ENCODE measurements at places on chromosomes 16 and 17.

DNA sequence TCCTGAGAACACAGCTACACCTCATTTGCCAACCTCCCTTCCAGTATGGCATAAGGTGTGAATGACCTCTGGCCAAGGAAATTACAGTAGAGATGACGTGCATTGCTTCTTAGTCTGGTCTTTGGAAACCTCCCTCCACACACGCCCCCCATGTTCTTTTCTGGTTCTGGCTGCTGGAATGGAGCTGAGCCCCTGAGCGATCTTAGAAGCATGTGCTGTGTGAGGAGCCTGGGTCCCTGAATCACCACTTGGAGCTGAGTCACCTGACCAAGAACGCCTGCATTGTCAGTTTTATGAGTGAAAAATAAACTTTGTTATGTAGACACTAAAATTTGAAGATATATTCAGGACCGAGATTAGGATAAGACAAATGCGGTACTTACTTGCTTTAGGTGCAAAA lies 51.4 kb downstream of the HS3ST3A1 start:
- no peak for DNase-seq

DNA sequence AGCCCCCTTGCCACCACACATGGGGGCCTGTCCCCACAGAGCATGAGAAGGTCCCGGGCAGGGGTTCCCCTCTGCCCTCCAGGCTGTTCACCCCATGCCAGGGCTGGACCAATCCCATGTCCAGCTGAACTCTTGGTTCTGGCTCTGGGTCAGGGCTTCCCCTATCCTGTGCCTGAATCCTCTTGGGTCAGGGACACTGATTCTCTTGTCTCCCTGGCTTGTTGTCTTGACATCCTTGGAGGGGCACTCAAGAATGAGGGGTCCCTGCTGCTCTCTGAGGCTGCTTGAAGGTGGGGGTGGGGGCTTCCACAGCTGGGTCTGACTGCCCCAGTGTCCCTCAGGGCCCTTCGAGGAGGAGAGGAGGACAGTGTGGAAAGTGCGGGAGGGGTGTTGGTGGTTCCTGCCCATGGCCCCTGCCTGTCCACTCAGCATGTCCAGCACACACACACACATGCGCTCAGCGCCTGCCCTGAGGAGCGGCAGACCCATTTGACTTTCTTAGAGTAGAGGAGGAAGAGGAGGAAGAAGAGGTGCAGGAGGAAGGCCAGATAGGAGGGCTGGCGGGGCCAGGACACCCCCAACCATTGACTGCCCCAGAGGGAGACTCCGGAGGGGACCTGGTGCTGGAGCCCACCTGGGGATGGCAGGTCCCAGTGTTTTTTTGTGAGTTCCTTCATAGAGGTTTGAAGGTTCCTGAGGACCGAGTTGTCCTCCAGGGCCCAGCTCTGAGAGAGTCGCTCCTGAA lies 47.0 kb downstream of the TNFRSF13B start:
- DNase-seq: no peak

- DNase-seq: no peak
Measured at GRCh38 chr16:87390641-87391323, 1.4 kb upstream of the MAP1LC3B start.

DNA sequence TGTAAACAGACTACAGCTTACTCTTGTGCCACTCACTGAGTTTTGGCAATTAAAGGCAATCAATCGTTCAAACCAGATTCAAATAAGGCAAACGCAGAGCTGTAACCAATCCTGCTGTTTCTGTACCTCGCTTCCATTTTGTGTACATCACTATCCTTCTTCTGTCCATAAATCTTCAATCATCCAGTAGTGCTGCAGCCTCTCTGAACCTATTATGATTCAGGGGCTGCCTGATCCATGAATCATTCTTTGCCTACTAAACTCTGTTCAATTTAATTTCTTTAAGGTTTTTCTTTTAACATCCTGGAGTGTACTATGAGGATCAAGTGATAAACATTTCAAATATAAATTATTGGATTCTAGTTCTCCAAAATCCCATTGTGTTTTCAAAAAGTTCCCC lies 93.9 kb downstream of the CEP112 start:
- DNase-seq: no peak

GRCh38 chr16:84054271-84054670 lies 11.7 kb upstream of the SLC38A8 start:
- no peak for DNase-seq

DNA sequence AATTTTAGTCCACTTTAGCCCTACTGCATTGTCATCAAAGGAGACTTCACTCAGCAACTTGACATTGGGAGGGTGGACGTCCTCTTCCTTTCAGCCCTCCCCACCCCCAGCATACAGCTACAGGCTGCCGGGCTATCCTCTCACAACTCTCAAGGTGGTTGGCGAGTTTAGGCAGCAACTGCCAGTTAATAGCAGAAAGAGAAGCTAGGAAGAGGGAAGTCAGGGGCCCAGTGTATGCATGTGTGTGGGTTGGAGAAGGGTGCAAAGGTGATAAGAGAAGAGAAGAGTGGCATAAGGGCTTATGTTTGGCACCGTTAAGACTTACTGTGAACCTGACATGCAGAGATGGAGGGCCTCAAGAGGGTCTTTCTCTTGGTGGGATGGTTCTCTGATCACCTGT lies 31.8 kb downstream of the CCL4 start:
- DNase-seq: no peak

DNA sequence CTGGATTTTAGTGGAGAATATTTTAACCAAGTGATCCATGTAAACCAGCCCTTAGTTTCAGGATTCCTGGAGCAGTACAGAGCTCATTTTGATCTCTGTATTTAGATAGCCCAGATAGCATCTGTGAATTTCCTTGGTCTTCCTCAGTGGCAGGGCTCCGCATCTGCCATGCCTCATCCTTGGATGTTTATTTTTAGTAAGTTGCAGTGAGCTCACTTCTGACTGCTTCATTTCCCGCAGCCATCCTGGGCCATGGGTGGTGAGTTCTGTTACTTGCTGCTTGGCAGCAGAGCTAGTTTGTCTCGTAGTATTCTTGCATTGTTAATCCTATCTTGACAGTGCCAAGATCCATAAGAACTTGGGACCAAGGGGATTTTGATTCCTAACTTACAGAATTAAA lies 33.7 kb downstream of the IST1 start:
- no peak for DNase-seq

DNA sequence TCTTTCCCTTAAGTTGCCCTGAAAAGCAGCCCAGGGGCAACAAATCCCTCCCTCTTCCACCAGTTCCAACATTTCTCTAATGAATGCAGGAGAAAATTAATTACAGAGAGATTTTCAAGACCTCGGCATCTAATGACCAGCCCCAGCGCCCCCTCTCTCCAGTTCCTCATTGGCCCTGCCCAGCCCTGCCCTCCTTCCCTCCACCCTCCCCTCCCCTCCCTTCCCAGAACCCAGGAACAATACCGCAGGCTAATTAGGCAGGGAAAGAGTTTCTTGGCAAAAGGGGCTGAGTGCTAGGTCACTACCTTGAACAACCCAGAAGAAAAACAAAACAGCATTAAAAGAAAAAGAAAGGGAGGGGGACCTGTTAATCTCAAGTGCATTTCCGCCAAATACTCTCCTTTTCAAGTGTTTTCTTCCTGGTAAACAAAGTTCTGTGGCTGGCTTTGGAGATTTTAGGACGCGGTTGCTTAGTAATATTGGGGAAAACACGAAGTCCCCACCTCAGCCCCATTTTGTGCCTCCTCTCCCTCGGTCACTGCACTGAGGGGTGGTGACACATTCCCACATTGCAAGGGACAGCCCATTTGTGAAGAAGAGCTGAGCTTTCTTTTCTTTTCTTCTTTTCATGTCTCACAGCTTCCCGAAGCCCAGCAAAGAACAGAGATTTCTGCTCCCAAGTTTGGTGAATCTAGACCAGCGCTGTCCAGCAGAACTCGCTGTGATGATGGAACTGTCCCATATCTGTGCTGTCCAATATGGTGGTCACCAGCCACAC lies 215.4 kb downstream of the SOX9 start:
- no peak for DNase-seq

DNA sequence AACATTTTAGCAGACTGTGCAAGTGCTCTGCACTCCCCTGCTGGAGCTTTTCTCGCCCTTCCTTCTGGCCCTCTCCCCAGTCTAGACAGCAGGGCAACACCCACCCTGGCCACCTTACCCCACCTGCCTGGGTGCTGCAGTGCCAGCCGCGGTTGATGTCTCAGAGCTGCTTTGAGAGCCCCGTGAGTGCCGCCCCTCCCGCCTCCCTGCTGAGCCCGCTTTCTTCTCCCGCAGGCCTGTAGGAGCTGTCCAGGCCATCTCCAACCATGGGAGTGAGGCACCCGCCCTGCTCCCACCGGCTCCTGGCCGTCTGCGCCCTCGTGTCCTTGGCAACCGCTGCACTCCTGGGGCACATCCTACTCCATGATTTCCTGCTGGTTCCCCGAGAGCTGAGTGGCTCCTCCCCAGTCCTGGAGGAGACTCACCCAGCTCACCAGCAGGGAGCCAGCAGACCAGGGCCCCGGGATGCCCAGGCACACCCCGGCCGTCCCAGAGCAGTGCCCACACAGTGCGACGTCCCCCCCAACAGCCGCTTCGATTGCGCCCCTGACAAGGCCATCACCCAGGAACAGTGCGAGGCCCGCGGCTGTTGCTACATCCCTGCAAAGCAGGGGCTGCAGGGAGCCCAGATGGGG lies 3.1 kb downstream of the GAA start:
- no peak for DNase-seq

GRCh38 chr16:69889295-69889964 lies 61.7 kb upstream of the CLEC18A start:
- DNase-seq: no peak

- no peak for DNase-seq
Measured at GRCh38 chr16:57149391-57149790, 36.4 kb downstream of the PSME3IP1 start.

DNA sequence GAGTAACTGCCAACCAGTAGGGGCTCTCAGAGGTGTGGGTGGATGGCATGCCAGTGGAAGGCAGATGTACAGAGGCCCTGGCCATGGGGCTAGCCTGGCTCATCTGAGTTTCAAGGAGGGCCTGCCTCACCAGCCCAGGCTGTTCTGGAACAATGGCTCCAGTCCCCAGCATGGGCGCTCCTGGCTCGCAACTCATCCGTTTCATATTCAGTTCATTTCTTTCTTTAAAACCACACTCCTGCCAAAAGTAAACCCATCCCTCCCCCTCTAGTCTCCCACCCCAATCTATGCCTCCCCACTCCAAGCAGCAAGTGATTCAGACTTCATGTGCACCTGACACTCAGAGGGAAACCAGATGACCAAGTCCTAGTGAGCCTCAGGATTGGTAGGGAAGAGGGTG lies 2.4 kb downstream of the CCL13 start:
- DNase-seq: no peak

- DNase-seq: no peak
Measured at GRCh38 chr17:44293509-44294226, 14.7 kb upstream of the RUNDC3A start.

- DNase-seq: no peak
Measured at GRCh38 chr17:80116921-80117380, 15.6 kb downstream of the GAA start.

- DNase-seq: no peak
Measured at GRCh38 chr17:10623737-10624338, 33.3 kb downstream of the MYH3 start.

DNA sequence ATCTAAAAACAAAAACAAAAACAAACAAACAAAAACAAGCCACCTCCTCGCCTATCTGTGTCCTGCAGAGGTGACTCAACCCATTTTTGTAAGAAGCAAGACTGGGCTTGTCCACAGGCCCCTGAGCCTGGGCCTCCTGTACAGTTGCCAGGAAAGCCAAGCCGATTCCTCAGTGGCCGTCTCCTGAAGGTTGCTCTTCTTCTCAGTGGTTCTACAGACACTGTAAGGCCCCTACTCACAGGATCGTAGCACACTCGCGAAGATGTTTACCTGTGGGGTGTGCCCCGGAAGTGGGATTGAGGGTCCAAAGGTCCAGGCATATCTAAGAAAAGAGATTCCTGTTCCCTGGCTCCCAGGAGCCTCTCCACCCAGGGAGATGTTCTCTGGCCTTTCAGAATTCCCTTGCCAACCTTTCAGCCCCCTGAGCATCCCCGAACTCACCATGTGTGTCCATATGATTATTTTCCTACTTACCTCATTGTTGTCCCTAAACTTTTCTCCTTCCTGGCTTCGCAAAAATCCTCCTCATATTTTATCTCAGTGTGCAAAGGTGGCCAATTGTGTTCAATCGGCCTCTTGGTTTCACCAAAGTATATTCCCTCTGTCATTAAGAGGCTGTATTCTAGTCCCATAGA lies 7.5 kb upstream of the CES3 start:
- DNase-seq: no peak

DNA sequence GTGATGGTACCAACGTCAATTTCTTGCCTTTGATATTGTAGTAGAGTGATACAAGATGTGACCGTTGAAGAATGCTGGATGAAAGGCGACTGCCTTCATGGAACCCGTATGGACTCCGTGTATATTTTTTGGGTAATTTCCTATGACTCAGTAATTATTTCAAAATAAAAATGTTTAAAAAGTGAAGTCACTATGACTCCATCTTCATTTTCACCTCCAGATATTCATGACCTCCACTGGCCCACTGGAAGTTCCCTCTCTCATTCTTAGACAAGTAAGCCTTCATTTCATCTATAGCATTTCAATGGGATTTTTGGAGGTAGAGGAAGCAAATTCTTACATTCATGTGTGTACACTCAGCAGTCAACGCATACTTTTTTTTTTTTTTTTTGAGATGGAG lies 111.8 kb upstream of the NUDT7 start:
- no peak for DNase-seq

- peak; percentile 69 for DNase-seq
Measured at GRCh38 chr17:39014044-39014794, 47.0 kb upstream of the FBXO47 start.

DNA sequence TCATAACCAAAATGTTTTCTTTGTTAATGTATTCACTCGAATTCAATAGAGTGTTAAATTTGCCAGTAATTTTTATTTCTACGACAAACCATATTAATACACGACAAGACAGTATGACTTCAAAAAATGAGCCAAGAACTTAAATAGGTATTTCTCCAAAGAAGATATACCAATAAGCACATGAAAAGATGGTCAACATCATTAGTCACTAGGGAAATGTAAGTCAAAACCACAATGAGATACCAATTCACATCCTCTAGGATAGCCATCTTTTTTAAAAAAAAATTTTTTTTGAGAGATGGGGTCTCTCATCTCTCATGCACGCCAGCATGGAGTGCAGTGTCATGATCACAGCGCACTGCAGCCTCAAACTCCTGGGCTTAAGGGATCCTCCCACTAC lies 5.0 kb upstream of the MEIOC start:
- peak; percentile 41 for DNase-seq

GRCh38 chr17:61498042-61498994 lies 46.1 kb downstream of the TBX4 start:
- no peak for DNase-seq

GRCh38 chr16:62077998-62078397 lies 41.8 kb upstream of the CDH8 start:
- peak; percentile 24 for DNase-seq

GRCh38 chr16:86966777-86967176 lies 350.4 kb downstream of the C16orf95 start:
- DNase-seq: no peak

DNA sequence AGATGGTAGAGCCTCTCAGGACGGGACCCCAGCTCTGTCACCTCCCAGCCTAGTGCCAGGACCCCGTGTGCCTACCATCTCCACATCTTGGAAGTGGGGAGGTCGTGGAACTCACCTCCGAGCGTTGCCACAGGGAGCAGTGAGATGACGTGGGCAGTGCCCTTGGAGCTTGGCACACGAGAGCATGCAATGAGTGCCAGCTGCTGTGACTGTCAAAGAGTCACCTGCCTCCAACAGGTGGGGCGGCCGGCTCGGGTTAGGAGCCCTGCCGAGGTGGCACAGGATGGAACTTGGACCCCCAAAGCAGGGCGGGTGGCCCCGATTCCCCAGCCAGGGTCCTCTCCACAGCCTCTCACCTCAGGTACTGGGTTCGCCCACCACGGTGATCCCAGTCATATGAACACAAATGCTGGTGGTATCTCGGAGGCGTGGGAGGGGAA lies 5.5 kb downstream of the VPS4A start:
- no peak for DNase-seq

- DNase-seq: no peak
Measured at GRCh38 chr17:39787041-39787440, 49.3 kb downstream of the GRB7 start.

All from OCI-M1 (cell line).